ENCODE measurements at places on chromosomes 3 and 15.

- H3K36me3 ChIP-seq: no peaks in the 10 kb centered on the region
- H3K27ac ChIP-seq: no peak overlapping the region
- DNase-seq: no peak
- peaks cover 2% of the 10 kb centered on the region for H3K4me1 ChIP-seq
- peaks cover 21% of the 10 kb centered on the region for H3K27me3 ChIP-seq
Observed at GRCh38 chr3:127743351-127744252, 70.8 kb downstream of the ABTB1 start.

- H3K4me1 ChIP-seq: peaks cover 15% of the 10 kb centered on the region
- DNase-seq: no peak
- no peak overlapping the region for H3K27ac ChIP-seq
Observed at GRCh38 chr3:185313693-185314246, 49.2 kb upstream of the MAP3K13 start.

GRCh38 chr3:184812662-184813042 is 686 bp downstream of the VPS8 start:
- DNase-seq: peak; percentile 19
- peaks cover 10% of the 10 kb centered on the region for H3K4me1 ChIP-seq
- H3K4me3 ChIP-seq: peak overlapping the region; percentile 91
- H3K27ac ChIP-seq: peak overlapping the region; percentile 95
- H3K36me3 ChIP-seq: peaks cover 2% of the 10 kb centered on the region

GRCh38 chr3:134145183-134145582 is 105.5 kb downstream of the RYK start:
- DNase-seq: no peak
- no peak overlapping the region for H3K4me3 ChIP-seq
- H3K27me3 ChIP-seq: no peaks in the 10 kb centered on the region
- H3K4me1 ChIP-seq: peaks cover 8% of the 10 kb centered on the region
- H3K36me3 ChIP-seq: peaks cover 27% of the 10 kb centered on the region
- H3K27ac ChIP-seq: peak overlapping the region; percentile 82

DNA sequence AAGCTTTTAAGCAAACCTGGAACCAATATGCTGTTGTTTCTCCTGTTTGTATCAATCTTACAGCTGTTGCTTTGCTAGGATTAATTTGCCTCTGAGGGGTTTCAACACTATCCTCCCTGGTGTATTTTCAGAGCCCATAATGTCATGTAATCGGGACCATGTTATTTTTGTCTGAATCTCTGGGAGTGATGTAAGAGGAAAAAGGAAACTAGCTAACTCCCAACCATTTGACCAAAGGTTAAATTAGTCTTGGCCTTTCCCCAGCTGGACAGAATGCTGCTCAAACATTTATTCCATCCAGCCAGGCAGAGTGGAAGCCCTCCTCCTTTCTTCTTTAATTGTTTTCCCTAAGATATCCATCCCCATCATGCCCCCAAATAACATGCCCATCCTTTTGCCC is 142.2 kb downstream of the ALDH1A2 start:
- H3K27me3 ChIP-seq: peaks cover 10% of the 10 kb centered on the region
- no peak overlapping the region for H3K4me3 ChIP-seq
- DNase-seq: no peak
- no peak overlapping the region for H3K27ac ChIP-seq
- no peaks in the 10 kb centered on the region for H3K36me3 ChIP-seq

DNA sequence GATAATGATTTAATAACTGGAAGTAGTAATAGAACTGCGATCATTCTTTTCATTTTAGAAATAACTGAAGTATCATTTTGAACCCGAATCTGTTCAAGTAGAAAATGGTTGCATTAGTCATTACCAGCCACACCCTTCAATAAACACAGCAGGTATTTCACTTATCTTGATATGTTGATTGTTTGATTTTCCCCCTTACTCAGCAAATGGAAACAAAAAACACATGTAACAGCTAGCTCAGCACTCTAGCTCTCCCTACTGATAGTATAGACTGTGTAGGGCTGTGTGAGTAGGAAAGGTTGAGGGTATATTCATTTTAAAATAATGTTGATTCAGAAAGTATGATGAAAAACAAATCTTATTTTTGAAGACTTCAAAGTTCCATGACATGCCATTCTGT is 1.1 kb upstream of the GPR149 start:
- no peak for DNase-seq
- H3K4me3 ChIP-seq: no peak overlapping the region
- no peaks in the 10 kb centered on the region for H3K36me3 ChIP-seq
- H3K27ac ChIP-seq: no peak overlapping the region
- H3K4me1 ChIP-seq: peaks cover 18% of the 10 kb centered on the region
- peaks cover 51% of the 10 kb centered on the region for H3K27me3 ChIP-seq

DNA sequence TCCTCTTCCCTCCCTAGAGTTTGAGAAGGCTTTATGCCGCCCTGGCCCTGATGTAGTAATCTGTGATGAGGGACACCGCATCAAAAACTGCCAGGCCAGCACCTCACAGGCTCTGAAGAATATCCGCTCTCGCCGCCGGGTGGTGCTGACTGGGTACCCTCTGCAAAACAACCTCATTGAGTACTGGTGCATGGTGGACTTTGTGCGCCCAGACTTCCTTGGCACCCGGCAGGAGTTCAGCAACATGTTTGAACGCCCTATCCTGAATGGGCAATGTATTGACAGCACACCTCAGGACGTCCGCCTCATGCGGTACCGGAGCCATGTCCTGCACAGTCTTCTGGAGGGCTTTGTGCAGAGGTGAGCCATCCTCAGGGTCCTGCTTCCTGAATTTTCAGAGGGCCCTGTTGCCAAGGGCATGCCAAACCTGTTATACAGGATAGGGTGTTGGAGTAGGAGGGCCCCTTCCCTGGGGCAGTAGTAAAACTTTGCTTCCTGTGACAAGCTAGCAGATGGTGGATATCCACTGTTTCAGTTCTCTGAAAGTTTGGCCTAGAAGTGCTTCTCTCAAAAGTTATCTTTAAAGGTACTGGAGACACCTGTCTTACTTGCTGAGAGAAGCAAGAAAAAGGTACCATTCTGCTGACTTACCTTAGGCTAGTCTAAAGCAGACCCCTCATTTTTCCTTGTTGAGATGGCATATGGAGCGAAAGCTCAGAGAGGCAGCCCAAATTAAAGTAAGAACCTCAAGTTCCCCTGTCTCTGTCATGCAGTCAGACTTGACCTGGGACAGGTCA is 33.7 kb upstream of the TEX264 start:
- H3K27ac ChIP-seq: peak overlapping the region; percentile 78
- no peak overlapping the region for H3K4me3 ChIP-seq
- H3K36me3 ChIP-seq: peaks cover 19% of the 10 kb centered on the region
- H3K4me1 ChIP-seq: no peaks in the 10 kb centered on the region

- no peaks in the 10 kb centered on the region for H3K4me1 ChIP-seq
- no peak overlapping the region for H3K4me3 ChIP-seq
- peaks cover 19% of the 10 kb centered on the region for H3K27me3 ChIP-seq
- no peaks in the 10 kb centered on the region for H3K36me3 ChIP-seq
- H3K27ac ChIP-seq: no peak overlapping the region
Observed at GRCh38 chr15:57784081-57784511, 77.6 kb downstream of the POLR2M start.

DNA sequence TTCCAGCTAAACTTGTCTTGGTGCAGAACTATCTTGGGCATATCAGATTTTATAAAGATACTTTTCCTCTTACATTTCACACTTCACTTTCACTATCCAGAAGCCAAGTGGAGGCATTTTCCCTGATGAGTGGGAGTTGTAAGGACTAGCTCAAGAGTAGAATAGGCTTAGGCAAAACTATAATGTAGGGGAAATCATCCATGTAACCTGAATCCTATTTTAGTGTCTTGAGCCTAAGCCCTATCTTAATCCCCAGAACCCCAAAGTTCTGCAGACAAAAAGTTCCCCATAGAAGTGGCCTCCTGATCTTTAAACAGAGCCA is 42.2 kb upstream of the CD47 start:
- no peak overlapping the region for H3K4me3 ChIP-seq
- no peaks in the 10 kb centered on the region for H3K36me3 ChIP-seq
- DNase-seq: no peak
- no peak overlapping the region for H3K27ac ChIP-seq

DNA sequence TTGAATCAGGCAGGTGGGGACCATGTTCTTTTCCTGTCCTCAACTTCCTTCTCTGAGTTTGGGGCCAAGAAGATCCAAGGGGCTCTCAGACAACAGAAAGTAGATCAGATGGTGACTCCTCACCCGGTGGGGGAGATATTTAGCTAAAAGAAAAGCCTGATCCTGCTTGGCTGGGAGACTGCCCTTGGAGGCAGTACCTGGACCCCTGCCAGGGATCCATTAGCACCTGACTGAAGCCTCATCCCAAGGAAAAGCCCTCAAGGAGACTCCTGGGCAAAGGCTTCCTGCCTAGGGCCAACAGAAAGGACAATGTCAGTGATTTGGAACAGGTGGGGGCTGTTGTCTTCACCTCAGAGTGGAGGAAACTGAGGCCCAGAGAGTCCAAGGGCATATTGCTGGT is 33.5 kb upstream of the HHATL start:
- DNase-seq: no peak
- no peak overlapping the region for H3K4me3 ChIP-seq

DNA sequence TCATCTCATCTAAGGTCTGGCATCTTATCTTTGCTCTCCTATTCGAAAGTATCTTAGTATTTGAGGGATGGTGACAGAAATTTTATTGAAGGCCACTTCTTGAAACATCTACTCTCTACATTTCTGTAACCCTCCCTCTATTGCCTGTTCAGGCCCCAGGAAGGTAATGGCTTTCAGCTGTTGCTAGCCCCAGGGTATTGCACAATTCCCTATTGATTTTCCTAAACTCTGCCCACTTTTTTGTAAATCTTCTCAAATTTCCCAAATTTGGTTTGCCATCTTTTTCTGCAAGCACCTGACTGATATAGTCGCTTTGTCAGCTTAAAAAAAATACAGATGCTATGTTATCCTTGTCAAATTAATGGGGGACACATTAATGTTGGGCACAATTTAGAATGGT is 242.1 kb downstream of the RAP2B start:
- no peak overlapping the region for H3K27ac ChIP-seq
- H3K36me3 ChIP-seq: no peaks in the 10 kb centered on the region
- no peaks in the 10 kb centered on the region for H3K4me1 ChIP-seq

- no peak for DNase-seq
- peaks cover 45% of the 10 kb centered on the region for H3K27me3 ChIP-seq
- no peak overlapping the region for H3K27ac ChIP-seq
- no peaks in the 10 kb centered on the region for H3K36me3 ChIP-seq
- no peaks in the 10 kb centered on the region for H3K4me1 ChIP-seq
Observed at GRCh38 chr3:5002174-5002870, 23.1 kb downstream of the BHLHE40 start.

- no peaks in the 10 kb centered on the region for H3K27me3 ChIP-seq
- no peak for DNase-seq
- no peak overlapping the region for H3K27ac ChIP-seq
- H3K36me3 ChIP-seq: peaks cover under 1% of the 10 kb centered on the region
Observed at GRCh38 chr3:38396239-38396638, 49.7 kb downstream of the XYLB start.

- H3K27ac ChIP-seq: no peak overlapping the region
- H3K4me3 ChIP-seq: no peak overlapping the region
- no peaks in the 10 kb centered on the region for H3K36me3 ChIP-seq
- H3K27me3 ChIP-seq: peaks cover 13% of the 10 kb centered on the region
- H3K4me1 ChIP-seq: peaks cover 5% of the 10 kb centered on the region
Observed at GRCh38 chr3:187165144-187165543, 25.8 kb upstream of the RPL39L start.

GRCh38 chr3:128329491-128330213 is 137.0 kb downstream of the DNAJB8 start:
- DNase-seq: no peak
- no peaks in the 10 kb centered on the region for H3K36me3 ChIP-seq
- no peak overlapping the region for H3K27ac ChIP-seq
- no peak overlapping the region for H3K4me3 ChIP-seq
- peaks cover 30% of the 10 kb centered on the region for H3K27me3 ChIP-seq

DNA sequence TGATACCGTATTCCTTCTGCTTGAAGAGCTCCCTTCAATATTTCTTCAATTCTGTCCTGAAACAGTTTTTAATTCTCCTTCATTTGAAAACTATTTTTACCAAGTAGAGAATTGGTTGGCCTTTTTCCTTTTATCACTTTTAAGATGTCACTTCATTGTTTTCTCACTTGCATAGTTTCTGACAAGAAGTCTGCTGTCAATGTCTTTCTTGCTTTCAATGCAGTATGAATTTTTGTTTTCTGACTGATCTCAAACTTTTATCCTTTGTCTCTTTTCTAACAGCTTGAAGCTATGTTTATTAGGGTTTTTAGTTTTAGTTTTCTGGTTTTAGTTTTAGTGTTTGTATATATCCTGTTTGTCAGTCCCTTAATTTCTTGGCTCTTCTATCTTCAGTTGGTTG is 364.8 kb upstream of the TPRG1 start:
- DNase-seq: no peak
- no peak overlapping the region for H3K27ac ChIP-seq
- no peak overlapping the region for H3K4me3 ChIP-seq
- peaks cover 26% of the 10 kb centered on the region for H3K36me3 ChIP-seq
- no peaks in the 10 kb centered on the region for H3K27me3 ChIP-seq

DNA sequence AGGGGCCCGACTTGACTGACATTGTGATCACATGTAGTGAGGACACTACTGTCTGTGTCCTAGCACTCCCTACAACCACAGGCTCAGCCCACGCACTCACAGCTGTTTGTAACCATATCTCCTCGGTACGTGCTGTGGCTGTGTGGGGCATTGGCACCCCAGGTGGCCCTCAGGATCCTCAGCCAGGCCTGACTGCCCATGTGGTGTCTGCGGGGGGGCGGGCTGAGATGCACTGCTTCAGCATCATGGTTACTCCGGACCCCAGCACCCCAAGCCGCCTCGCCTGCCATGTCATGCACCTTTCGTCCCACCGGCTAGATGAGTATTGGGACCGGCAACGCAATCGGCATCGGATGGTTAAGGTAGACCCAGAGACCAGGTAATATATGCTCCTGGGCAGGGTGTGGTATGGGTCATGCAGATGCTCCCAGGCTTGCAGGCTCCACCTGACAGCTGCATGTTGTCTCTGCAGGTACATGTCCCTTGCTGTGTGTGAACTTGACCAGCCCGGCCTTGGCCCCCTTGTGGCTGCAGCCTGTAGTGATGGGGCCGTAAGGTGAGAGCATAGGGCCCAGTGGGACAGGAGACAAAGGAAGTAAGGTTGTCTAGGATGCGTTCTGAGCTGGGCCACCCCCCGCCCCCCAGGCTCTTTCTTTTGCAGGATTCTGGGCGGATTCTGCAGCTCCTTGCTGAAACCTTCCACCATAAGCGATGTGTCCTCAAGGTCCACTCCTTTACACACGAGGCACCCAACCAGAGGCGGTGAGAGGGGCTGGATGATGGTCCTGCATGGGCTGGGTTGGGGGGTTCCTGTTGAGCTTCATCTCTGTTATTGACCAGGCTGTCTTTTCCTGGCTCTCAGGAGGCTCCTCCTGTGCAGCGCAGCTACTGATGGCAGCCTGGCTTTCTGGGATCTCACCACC is 4.4 kb downstream of the DALRD3 start:
- peak; percentile 56 for DNase-seq
- peaks cover 24% of the 10 kb centered on the region for H3K36me3 ChIP-seq
- H3K27ac ChIP-seq: no peak overlapping the region
- no peaks in the 10 kb centered on the region for H3K27me3 ChIP-seq
- H3K4me1 ChIP-seq: peaks cover 9% of the 10 kb centered on the region

GRCh38 chr3:70811880-70812279 is 499.4 kb upstream of the MDFIC2 start:
- H3K4me1 ChIP-seq: no peaks in the 10 kb centered on the region
- DNase-seq: no peak
- no peak overlapping the region for H3K27ac ChIP-seq
- H3K27me3 ChIP-seq: no peaks in the 10 kb centered on the region
- H3K4me3 ChIP-seq: no peak overlapping the region
- H3K36me3 ChIP-seq: no peaks in the 10 kb centered on the region

GRCh38 chr3:131729643-131730017 is 226.9 kb upstream of the MRPL3 start:
- DNase-seq: no peak
- H3K4me1 ChIP-seq: peaks cover 7% of the 10 kb centered on the region
- no peaks in the 10 kb centered on the region for H3K36me3 ChIP-seq
- no peak overlapping the region for H3K27ac ChIP-seq
